ENCODE measurements at places on chromosomes 13 and 19.

GRCh38 chr19:2151339-2152229 is at the start of gene AP3D1:
Gene AP3D1, minus strand, starts transcription at chr19:2151566. Its CDS starts 232 bp downstream, at chr19:2151334.
- peak; percentile 100 for DNase-seq

GRCh38 chr13:65789815-65790214 is 1440.3 kb downstream of the PCDH9 start:
- DNase-seq: no peak

- no peak for DNase-seq
These were observed 222.7 kb upstream of the SOX1 start for GRCh38 chr13:111844222-111844671.

DNA sequence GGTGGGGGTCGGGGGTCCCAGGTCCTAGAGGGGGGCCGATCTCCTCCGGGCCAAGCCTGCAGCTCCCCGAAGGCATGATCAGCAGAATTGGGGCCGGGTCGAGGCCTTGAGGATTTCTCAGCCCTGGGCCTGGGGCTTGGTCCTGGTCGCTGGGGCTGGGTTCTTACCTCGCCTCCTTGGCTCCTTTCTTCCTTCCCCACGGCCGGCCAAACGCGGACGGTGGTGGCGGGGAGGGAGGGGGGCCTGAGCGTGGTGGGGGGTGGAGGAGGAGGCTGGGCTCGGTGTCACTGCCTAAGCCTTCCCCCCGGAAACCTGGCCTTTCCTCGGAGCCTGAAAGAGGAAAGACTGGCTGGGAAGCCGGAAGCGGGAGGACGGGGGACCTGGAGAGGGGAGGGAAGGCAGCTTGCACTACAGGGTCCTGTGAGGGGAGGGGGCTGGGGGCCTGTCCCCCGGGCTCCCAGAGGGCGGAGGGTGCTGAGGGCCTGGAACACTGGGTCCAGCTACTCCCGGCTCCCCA is at the start of gene ZNF579:
TSS of gene ZNF579 (minus strand) at position 221 of the 517 bp plus-strand sequence. CDS start 1,209 bp downstream, outside the sequence.
- peak; percentile 89 for DNase-seq

DNA sequence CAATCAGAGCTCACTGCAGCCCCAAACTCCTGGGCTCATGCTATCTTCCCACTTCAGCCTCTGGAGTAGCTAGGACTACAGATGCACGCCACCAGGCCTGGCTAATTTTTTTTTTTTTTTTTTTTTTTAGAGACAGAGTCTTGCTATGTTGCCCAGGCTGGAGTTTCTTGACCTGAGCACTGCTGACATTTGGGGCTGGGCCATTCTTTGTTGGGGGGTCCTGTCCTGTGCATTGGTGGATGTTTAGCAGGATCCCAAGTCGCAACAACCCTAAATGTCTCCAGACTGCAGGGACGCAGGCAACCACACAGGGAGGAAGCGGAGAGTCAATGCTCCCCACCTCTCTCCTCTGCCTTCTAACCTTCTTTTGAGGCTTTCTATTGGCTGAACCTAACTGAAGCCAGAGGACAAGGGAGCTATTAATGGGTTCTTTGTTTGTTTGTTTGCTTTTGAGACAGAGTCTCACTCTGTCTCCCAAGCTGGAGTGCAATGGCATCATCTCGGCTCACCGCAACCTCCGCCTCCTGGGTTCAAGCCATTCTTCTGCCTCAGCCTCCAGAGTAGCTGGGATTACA is 58.3 kb upstream of the ADGRE5 start:
- no peak for DNase-seq

- no peak for DNase-seq
These were observed 338.5 kb downstream of the ZNF536 start for GRCh38 chr19:30710721-30711120.

DNA sequence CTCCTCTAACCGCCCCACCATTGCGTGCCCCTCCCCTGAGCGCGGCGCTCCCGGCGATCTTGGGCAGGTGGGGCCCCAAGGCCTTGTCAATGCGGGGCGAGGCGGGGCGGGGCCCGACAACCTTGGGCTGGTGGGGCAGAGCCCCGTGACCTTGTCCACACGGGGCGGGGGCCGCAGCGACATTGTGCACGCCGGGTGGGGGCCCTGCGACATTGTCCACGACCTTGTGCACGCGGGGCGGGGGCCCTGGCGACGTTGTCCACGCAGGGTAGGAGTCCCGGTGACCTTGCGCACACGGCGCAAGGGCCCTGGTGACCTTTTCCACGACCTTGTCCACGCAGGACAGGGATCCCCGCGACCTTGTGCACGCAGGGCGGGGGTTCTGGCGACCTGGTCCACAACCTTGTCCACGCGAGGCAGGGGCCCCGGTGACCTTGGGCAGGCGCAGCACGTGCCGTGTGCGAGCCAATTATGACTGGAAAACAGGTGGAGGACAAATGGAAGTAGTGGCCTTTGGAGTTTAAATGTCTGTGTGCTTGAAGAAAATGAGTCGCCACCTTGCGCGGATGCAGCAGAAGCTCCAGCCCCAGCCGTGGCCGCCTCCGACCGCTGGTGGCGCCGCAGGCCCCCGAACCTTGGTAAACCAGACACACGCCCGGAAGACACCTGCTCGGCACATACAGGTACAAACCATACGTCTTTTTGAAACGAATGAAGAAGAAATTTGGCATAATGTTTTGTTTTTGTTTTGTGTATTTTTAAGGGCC is 62.6 kb downstream of the LATS2 start:
- DNase-seq: no peak

DNA sequence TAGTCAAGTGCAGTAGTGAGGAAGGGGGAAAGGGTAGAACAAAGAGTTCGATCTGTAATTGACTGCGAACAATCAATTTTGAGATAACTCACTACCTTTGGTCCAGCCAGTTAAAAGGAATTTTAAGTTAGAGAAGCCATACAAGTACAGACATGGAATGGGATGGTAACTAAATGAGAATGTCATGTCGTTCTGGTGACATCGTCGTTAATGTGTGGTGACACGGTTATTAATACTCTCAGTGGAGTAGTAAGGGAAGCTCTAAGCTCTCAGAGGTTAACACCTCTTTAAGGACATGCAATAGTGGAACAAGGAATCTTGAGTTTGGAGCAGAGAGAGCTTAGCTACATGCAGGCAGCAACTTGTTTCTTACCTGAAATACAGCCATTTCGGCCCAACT is 154.9 kb upstream of the KLF12 start:
- no peak for DNase-seq

GRCh38 chr19:58355908-58356765 is 2.8 kb upstream of the A1BG start:
- peak; percentile 50 for DNase-seq

- DNase-seq: no peak
These were observed 10.7 kb downstream of the PPP1R37 start for GRCh38 chr19:45103508-45104319.

GRCh38 chr19:49333811-49334288 is 1.4 kb upstream of the CD37 start:
- DNase-seq: no peak

Data from EL (cell line).